ENCODE measurements at places on chromosomes 6 and 20.

- no peak for DNase-seq
Observed at GRCh38 chr6:45727819-45728449, 287.7 kb downstream of the CLIC5 start.

- no peak for DNase-seq
Observed at GRCh38 chr6:143950875-143951274, 57.2 kb downstream of the PLAGL1 start.

GRCh38 chr20:7866285-7866684 lies 74.0 kb downstream of the HAO1 start:
- no peak for DNase-seq

DNA sequence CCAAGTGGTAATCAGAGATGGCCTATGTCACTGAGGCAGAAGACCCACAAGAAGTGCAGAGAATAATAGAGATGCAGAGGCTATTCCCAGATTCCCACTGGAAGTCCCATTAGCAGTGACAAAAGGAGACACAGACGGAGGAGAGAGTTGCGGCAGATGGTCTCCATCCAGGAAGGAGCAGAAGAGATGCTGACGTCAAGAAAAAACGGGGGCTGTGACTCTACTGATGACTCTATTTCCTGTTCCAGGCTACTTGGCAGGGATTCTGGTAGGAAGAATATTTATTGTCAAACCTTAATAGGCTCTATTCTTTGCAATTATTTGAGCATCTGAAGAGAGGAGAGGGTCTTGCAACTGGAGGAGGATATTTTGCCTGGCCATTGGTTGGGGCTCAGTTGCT lies 246.0 kb upstream of the ECI2 start:
- DNase-seq: no peak

GRCh38 chr6:108712946-108713345 lies 135.3 kb upstream of the ARMC2 start:
- DNase-seq: no peak

All from activated T-cell treated with anti-CD3 and anti-CD28 coated beads, Interleukin-2, amount 50 U/mL, for 1 hour (primary cell).